ENCODE measurements at places on chromosomes 11 and 22.

DNA sequence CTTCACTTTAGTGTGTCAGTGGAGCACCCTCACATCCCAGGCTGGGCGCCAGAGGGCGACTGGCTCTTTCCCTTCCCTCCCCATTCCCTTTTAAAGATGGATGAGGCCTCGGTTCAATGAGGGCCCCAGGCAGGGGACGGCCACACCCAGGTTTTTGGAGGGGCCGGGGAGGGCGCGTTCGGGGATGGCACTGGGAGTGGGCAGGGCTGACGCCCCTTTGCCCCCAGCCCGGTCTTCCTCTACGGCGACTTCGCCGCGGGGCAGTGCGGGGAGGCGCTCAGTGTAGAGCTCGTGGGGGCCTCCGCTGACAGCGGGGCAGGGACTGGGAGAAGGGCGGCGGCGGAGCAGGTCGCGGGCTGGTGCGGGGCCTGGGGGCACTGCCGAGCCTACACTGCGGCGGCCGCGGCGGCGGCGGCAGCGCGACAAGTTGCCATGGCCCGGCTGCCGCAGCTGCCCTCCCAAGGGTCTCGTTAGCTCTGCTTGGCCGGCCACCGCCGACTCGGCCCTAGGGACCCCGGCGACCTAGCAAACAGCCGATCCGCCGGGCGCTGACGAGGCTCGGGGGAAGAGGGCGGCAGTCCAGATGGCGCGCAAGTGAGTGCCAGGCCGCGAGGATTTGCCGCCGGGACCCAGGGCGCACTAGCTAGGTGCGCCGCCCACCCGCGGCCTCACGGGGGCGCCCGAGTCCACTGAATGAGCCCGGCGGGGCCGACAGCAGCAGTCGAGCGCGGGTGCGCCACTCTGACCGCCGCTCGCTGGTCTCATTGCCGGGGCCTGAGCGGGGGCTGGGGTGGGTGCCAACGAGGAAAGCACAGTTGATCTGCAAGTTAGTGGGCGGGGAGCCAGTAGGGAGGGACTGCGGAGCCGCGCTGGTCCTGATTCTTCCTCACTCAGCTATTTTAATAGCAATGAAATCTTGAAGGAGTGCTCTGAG lies 92.7 kb downstream of the RRM1 start:
- DNase-seq, result no peak

- DNase-seq, result no peak
These were observed 7.4 kb downstream of the C1QTNF6 start for GRCh38 chr22:37180531-37181231.

DNA sequence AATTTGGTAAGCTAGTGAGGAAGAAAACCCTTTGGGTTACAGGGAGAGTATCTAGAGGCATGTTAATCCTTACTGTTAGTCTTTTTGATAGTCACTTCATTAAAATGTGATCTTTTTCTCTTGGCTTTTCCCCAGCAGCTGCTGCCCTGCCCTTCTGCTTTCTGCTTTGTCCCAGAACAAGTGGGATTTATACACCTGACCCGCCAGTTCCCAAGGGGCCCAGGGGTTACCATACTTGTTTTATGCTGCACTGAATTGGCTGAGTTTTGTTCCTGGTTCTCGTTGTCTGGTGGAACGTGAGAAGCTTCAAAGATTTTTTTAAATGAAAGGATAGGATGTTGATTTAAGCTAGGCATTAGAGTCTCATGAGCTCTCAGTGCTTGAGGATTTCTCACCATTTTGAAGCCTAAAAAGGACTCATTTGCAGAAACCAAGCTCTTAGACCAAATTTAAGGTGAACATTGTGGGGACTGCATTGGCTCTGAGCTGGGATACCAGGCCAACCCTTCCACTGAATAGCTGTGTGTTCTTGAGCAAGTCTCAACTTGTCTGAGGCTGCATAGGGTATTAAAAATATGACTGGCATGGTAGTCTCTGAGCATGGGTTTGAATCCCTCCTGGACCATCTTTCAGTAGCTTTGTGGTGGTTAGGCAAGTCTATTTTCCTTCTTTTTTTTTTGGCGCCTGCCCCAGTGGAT lies 6.6 kb downstream of the LIMK2 start:
- DNase-seq, result no peak

GRCh38 chr11:6604081-6604626 lies 580 bp downstream of the ILK start:
- DNase-seq, result no peak

- peak; percentile 18 for DNase-seq
These were observed 12.5 kb upstream of the CCDC117 start for GRCh38 chr22:28759861-28760560.

DNA sequence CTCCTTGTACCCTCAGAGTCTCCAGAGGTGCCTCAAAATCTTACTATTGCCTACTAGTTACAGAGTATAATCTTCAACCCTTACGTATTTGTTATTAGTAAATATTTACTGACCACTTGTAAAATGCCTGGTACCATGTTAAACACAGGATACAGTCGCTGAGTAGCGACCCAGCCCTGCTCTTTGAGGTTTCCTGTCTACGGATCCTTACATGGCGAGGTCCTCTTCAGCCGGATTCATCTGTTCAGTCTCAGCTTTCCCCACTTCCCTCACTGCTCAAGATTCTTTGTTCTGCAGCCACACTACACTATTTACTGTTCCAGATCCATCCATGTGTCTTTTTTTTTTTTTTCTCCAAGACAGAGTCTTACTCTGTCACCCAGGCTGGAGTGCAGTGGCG lies 13.2 kb upstream of the TTC36 start:
- DNase-seq, result no peak

Measured in NCI-H1417 treated with DMSO at 0.1 percent for 48 hours (cell line).